ENCODE measurements at places on chromosomes 6 and 20. TPM values are rescaled to one million over a fixed set of nuclear protein-coding genes. Genes with fewer than 3 reads are reported as not detected.

Gene UBE2J1
- total RNA-seq: 58.7 TPM

Gene FGD2
- total RNA-seq: 12.8 TPM

Gene SNAI1
- 0.69 TPM for total RNA-seq

Gene SLC2A10
- total RNA-seq: 36.6 TPM

Gene FAM184A
- total RNA-seq: 12.1 TPM

Gene MUC22
- not detected for total RNA-seq

Gene SOX18
- total RNA-seq: 4.5 TPM

Gene OLIG3
- not detected for total RNA-seq

Gene IYD
- 0.69 TPM for total RNA-seq

Gene CFB
- total RNA-seq: 6.5 TPM

Gene AKAP12
- 226 TPM for total RNA-seq

Gene GTF2H4
- total RNA-seq: 26.2 TPM

Gene RSPH9
- total RNA-seq: 1.0 TPM

Gene ZBTB46
- 10.6 TPM for total RNA-seq

Gene KCNQ5
- total RNA-seq: 3.0 TPM

Gene SLC22A1
- total RNA-seq: 0.53 TPM

Gene OXT
- not detected for total RNA-seq

Gene TRAPPC3L
- 0.42 TPM for total RNA-seq

Gene ZSWIM3
- total RNA-seq: 5.6 TPM

Gene TMEM242
- 12.1 TPM for total RNA-seq

Gene JPH2
- 40.5 TPM for total RNA-seq

Gene ADGRF1
- 13.0 TPM for total RNA-seq

Gene MRPL18
- total RNA-seq: 58.0 TPM

Gene COL21A1
- 151 TPM for total RNA-seq

Gene RPS10
- total RNA-seq: 1,395 TPM

Gene RFX6
- not detected for total RNA-seq

Gene POLR1C
- 29.4 TPM for total RNA-seq

Gene PRL
- total RNA-seq: not detected

Gene FAM217A
- total RNA-seq: not detected

Gene CALHM6
- total RNA-seq: 9.5 TPM

Gene LY6G6C
- not detected for total RNA-seq

Gene SGK2
- 6.2 TPM for total RNA-seq

Gene RIN2
- 45.5 TPM for total RNA-seq

Gene CYP39A1
- total RNA-seq: 13.3 TPM

Gene BEND6
- total RNA-seq: 12.8 TPM

Gene SEL1L2
- total RNA-seq: 1.9 TPM

Gene DPM1
- total RNA-seq: 56.3 TPM

Gene IL17A
- not detected for total RNA-seq

Gene MOG
- not detected for total RNA-seq

Gene GPR6
- total RNA-seq: not detected

Gene GNL1
- total RNA-seq: 30.9 TPM

Gene VNN1
- 0.63 TPM for total RNA-seq

Gene FYN
- 201 TPM for total RNA-seq
